Foreskin keratinocyte (primary cell): ENCODE measurements at places on chromosomes 1 and 21.

- DNase-seq: no peak
Measured at GRCh38 chr1:15347182-15347581, 62.5 kb upstream of the EFHD2 start.

DNA sequence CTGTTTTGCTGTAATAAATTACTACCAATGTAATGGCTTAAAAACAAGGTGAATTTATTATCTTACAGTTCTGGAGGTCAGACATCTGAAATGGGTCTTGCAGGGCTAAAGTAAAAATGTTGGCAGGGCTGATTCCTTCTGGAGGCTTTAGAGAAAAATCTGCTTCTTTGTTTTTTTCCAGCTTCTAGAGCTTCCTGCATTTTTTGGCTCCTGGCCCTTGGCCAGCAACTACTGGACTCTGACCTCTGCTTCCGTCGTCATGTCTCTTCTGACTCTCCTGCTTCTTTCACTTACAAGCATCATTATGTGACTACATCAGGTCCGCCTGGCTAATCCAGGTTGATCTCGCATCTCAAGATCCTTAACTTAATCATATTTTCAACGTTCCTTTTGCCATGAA lies 350.9 kb downstream of the S1PR1 start:
- no peak for DNase-seq

DNA sequence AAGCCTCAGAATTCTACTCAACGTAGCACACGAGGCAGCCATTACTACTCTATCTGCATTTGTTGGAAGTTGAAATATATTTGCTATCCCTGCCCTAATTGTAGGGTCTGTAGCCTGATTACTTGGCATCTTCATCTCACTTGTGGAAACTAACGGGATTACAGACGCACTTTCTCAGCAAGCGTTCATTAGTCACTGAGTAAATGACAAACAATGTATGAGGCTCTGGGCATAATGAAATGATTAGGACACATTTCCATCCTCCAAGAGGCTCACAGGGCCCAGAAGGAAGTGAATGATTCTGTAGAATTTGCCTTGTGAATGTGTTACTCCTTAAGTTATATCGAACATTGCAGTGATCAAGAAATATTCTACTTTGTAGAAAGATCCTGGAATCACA lies 78.1 kb downstream of the KIF26B start:
- no peak for DNase-seq

DNA sequence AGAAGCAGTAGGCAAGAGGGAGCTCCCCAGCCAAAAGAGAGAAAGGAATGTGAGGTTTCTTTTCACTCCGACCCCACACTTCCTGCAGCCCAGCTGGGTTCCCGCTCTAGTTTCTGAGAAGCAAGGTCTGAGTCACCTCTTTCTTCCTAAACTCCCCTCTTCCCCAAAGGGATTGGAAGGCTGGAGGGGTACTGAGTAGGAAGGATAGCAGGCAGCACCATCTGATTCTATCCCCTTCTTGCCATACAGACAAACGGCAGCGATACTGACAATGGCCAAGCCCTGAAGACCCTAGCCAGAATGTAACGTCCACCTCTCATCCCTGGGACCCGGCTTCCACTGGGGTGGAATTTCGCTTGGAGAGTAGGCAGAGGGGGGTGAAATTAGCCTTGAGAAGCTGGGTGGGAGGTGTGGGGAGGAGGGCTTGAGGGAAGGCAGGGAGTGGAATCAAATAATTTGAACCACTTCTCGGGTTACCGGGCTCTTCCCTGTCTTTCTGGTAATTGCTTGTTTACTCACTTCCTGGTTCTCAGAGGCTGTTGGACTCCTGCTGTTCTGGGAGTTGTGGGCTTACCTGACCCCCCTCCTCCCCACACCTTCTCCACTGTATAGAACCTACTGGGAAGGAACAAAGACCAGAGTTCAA lies 13.2 kb downstream of the IER5 start:
- DNase-seq: no peak

DNA sequence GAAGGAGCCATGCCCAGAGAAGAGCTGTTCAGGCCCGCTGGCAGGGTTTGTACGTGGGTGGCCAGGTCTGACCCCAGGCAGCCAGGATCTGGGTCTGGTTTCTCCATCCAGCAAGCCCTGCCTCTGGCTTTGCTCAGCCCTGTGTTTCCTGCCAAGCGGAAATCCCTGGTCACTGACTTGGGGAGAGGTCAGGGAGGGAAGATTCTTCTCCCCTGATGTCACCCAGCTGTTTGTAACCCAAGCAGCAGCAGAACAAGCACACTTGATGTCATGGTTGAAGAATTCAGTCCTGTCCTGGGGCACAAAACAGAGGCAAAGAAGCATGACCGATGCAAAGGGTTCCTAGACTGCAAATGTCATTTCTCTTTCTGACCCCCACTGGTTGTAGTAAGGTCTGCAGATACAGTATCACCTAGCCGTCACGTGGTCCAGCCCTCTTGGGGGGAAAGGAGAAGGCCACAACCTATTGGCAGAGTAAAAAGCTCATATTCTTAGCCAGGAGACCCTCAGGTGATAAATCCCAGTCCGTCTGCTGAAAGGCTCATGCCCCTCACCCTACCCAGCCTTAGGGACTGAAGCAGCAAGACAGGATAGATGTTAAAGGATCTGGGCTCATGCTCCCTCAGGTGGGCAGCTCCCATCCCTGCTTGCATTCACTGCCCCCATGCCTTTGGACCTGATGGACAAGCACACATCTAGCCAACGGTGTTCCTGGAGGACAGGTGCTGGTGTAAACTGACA lies 120.9 kb downstream of the SYT2 start:
- peak; percentile 99 for DNase-seq

GRCh38 chr1:33296082-33296458 lies 24.8 kb downstream of the A3GALT2 start:
- no peak for DNase-seq

DNA sequence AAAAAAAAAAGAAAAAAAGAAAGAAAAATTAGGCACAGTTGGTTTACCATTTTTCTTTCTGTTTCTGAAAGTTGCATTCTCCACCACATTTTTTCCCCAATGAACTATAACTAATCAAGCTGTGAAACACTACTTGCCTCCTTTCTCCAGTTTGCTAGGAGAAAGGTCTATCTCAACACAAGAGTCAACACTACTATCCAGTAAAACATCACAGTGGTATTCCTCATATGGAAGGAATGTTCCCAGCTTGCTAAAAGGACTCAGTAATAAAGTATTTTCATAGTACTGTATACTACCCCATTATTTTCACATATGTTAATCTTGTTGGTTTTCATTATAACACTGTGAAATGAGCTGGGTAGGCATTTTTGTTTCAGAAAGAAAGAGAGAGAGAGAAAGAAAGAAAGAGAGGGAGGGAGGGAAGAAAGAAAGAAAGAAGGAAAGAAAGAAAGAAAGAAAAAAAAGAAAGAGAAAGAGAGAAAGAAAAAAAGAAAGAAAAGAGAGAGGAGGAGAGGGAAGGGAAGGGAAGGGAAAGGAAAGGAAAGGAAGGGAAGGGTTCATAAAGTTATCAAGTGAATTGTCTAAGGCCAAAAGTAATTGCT lies 7.9 kb downstream of the PTGER3 start:
- DNase-seq: no peak

GRCh38 chr1:157176016-157176415 lies 37.8 kb upstream of the ETV3 start:
- no peak for DNase-seq

DNA sequence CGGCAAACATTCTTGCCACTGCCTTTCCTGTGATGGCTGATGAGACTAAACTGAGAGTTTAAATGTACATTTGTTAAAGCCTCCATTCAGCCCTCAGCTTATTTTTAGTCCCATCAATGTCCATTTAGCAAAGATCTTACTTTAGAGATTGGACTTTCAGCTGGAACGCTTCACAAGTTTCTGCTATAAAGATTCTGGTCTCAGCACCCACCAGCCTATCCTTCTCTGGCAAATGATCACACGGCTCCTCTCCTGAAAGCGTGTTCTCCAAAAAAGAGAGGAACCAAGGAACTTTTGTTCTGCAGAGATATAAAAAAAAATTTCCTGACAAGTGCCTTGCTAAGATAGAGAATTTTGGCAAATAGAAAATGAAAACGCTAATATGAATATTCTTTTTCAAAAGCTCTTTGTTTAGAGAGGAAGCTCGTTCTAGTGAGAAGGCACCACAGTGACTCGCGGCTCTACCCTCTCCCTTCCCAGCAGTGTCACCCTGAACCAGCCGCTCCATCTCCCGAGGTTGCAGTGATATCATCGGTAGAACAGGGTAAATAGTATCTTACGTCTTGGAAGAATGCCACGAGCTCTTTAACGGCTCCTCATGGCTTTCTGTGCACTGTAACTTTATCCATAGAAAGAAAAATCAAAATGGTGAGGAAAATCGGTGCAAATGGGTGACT lies 200.2 kb downstream of the APP start:
- no peak for DNase-seq

DNA sequence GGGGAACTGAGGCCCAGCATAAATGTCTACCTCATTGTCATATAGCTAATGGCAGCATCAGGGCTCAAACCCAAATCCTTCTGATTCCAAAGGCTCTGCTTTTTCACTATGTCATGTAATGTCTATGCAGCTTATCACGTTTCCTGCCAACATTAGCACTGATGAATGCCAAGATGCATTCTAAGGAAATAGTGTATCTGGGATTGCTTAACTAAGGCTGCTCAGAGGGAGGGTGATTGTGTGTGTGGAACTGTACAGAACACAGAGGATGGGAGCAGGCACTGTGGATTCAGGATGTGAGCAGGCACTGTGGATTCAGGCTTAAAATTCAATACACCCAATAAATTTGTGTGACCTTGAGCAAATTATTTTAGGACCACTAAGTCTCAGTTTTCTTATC lies 456.4 kb upstream of the DEPDC1 start:
- DNase-seq: no peak

DNA sequence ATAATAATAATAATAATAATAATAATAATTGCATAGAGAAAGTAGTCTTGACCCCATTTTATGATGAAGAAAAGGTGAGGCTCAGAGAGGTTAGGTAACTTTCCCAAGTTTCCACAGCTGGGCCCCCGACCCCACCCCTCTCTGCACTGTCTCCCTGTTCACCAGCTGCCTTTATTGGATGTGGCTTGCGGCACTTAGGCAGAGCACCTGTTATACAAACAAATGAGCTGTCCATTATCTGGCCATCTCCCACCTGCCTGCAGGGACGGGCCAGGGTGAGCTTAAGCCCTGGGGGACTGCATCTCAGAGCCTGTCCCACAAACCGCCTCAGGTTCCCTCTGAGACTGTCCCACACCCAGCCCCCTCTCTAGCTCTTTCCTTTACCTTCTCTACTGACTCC lies 10.1 kb upstream of the EFNA1 start:
- DNase-seq: no peak

- DNase-seq: no peak
Measured at GRCh38 chr1:24562625-24563024, 6.7 kb downstream of the NCMAP start.
